ENCODE measurements at places on chromosomes 7 and 10. TPM values are rescaled to one million over a fixed set of nuclear protein-coding genes. Genes with fewer than 3 reads are reported as not detected.

ATP6V0A4 gene
- 0.21 TPM for total RNA-seq

DNA sequence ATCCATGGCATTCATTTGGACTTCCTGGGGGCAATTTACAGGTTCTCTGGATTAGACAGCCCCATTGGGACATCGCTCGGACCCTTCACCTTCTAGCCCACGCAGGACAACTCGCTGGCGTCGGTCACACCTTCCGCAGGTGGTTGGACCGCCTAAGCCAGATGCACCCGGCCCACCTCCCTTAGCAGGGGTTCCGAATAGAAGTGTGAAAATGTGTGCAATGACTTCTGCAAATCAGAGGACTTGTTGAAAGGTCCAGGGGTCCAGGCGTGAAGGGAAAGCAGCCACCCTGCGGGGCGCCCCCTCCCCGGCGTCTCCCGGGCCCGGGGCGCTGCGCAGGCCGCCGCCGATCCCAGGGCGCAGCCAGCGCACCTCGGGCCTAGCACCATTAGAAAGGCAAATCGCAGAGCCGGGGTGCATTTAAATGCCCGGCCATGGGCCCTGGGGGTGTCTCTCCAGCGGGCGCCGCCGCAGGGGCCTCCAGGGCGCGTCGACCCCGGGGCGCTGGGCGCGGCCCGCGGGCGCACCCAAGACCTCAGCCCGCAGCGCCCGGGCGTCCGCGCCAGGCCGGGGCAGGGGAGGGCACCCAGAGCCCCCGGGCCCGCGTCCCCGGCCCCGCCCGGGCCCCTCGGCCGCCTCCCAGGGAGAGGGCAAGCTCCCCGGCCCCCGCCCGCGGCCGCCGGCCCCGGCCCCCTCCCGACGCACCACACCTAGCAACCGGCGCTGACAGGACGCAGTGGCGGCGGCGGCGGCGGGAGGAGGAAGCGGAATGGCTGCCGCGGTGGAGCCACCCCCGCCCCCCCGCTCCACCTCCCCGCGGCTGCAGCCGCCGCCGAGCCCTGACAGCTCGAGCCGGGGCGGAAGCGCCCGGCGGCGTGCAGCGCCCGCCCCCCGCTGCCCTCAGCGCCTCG lies 1.2 kb downstream of the JAZF1 start:
- DNase-seq: peak; percentile 84

DNA sequence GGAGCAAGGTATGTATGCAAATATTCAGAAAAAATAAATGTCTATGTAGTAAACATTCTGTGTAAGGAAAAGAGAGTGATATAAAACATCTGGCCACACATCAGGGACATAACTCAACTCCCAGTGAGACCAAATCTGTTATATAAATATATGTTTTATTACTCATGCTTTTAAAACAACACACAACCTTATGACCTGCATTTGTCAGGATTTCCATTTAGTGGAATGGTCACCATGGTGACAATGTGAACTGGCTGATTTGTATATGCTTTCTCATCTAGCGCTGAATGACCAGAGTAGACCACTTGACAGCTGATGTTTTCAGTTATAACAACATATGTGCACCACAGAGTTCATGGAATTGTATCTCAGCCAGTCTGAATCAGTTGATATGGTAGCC lies 551.7 kb downstream of the HTR7 start:
- DNase-seq: no peak

DNA sequence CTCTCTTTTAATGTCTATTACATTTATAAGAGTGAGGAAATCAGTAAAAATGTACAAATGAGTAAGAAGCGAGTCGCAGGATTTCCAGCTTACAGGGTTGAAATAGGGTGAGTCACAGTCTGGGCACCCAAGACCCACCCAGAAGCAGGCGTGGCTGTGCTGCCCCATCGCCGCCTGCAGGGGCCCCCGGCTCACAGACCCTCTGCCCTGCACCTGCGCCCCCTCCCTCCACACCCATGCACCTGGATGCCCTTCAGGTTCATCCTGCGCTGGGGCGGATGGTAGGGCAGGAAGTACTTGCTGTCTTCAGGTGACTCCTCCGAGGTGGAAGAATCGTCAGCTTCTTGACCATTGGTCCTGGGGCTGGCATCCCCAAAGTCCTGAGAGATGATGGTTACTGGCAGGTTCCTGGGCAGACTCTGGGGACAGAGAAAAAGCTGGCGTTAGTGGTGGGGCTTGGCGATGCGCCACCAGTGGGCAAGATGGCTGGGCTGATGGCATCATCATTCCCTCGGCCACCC lies 90.2 kb upstream of the GNA12 start:
- DNase-seq: no peak

DNA sequence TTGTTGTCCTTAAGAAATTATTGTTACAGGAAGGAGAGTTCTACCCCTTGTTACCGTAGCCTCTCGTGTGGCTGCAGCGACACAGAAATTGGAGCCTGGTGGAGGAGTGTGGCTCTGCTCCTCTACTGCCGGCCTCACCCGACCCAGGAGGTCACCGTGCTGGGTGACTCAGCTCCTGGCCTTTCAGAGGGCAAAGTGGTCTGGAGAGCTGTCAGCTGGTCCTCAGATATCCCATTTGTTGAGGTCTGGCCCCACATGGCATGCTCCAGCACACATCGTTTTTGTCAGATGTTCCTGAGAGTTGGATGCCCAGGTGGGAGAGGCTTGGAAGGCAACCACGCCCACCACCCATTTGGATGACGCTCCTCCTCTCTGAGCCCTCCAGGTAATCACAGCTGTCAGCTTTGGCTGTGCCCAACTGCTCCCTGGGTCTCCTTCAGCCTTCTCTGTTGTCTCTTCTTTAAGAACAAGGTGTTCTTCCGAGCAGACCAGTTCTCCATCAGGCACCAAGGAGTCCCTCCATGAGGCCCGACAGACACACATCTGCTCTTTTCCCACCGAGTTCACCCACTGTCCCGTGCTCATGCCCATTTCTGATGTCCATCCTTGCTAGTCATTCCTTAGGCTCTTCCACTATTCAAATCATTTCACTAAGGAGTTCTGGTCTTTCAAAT lies 80.3 kb downstream of the RAMP3 start:
- DNase-seq: no peak

DNA sequence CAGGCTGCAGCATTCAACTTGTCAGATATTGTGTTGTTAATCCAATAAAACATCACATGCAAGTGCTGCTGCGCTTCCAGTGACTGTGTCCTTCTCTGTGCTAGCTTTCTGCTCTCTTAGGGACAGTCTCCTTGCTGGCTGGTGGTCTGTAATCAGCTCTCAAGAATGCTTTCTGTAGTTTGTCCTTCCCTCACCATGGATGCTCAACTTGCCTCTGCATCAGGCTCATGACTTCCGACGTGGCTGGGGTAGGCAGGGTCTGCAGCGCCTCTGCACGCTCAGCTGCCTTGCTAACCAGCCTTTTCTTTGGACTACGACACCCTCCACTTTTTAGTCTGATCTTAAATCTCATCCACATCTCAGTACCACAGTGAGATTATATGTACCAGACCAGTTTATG lies 58.3 kb downstream of the MMRN2 start:
- no peak for DNase-seq

UNCX gene
- total RNA-seq: not detected

GPR37 gene
- total RNA-seq: not detected

GRCh38 chr7:80950550-80950967 lies 31.7 kb upstream of the SEMA3C start:
- no peak for DNase-seq

COX15 gene
- total RNA-seq: 26.1 TPM

DNA sequence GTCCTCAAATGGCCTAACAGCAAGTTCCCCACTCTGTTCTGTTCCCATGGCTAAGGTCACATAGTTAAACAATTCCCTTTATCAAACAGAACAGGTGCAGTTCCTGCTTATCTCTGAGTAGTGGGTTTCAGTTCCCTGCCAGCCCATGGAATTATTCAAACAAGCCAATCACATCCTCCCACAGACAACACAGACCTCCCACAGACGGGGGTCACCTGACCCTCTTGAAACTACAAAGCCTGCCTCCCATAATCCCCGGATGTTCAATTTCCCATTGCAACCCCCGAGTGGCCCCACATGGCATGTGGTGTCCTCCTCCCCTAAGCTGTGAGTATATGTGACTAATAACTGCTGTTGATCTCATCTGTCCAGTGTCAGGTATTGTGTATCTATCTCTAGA lies 64.1 kb downstream of the TMEM168 start:
- DNase-seq: no peak

HHEX gene
- total RNA-seq: 1.8 TPM

- no peak for DNase-seq
These were observed 19.1 kb downstream of the SEMA3A start for GRCh38 chr7:84175461-84175860.
